Naive thymus-derived CD8-positive, alpha-beta T cell (primary cell): ENCODE measurements at places on chromosomes 3 and 15. TPM values are rescaled to one million over a fixed set of nuclear protein-coding genes. Genes with fewer than 3 reads are reported as not detected.
A peak's percentile ranks its signal among the peaks of the same experiment; 100 is the strongest.

- H3K27me3 ChIP-seq: no peaks in the 10 kb centered on the region
- peaks cover 27% of the 10 kb centered on the region for H3K4me1 ChIP-seq
- H3K36me3 ChIP-seq: no peaks in the 10 kb centered on the region
- peak overlapping the region; percentile 62 for H3K27ac ChIP-seq
These were observed 13.1 kb upstream of the USP3 start for GRCh38 chr15:63491116-63491827.

DNA sequence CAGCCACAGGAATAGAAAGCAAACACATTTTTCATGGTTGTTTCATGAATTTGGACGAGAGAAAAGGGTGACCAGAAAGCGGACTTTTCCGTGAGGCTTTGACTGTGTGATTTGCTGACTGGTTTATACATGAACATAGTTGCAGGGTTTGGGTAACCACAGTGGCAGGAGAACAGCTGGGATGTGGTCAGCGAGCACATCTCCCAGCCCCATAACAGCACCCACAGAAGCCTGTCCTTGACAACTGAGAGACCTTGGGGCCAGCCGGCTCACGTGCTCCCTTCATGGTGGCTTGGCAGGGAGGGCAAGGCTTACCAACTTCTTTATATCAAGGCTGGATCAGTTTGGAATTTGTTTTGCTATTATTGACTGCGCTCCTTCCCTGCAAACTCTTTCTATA, 13.2 kb upstream of the RGMA start:
- H3K27ac ChIP-seq: no peak overlapping the region
- H3K4me1 ChIP-seq: no peaks in the 10 kb centered on the region
- no peak for DNase-seq
- H3K4me3 ChIP-seq: no peak overlapping the region
- peaks cover 9% of the 10 kb centered on the region for H3K27me3 ChIP-seq
- H3K36me3 ChIP-seq: no peaks in the 10 kb centered on the region

DNA sequence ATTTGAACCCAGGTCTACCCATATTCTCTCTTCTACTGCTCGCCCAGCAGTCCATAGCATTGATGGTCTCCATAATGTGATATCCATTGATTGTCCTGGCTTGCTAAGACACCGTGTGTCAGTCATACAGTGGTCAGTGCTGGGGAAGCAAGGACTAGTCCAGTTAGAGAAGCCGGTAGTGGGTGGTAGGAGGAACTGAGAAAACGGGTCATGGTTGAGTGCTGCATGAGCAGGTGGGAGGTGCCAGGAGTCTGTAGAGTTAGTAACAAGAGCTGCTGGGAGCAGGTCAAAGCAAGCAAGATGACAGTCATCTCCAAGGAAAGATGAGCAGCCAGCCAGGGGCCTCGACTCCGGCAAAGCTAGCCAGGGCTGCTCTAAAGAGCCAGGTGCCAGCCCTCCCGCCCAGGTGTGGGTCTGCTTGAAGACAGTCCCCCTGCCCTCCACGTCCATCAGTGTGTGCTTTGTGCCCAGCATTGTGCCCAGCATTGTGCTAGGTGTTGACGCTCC, 29.5 kb upstream of the USP3 start:
- H3K27me3 ChIP-seq: no peaks in the 10 kb centered on the region
- H3K4me3 ChIP-seq: no peak overlapping the region
- H3K4me1 ChIP-seq: peaks cover 67% of the 10 kb centered on the region
- no peaks in the 10 kb centered on the region for H3K36me3 ChIP-seq
- DNase-seq: no peak

DNA sequence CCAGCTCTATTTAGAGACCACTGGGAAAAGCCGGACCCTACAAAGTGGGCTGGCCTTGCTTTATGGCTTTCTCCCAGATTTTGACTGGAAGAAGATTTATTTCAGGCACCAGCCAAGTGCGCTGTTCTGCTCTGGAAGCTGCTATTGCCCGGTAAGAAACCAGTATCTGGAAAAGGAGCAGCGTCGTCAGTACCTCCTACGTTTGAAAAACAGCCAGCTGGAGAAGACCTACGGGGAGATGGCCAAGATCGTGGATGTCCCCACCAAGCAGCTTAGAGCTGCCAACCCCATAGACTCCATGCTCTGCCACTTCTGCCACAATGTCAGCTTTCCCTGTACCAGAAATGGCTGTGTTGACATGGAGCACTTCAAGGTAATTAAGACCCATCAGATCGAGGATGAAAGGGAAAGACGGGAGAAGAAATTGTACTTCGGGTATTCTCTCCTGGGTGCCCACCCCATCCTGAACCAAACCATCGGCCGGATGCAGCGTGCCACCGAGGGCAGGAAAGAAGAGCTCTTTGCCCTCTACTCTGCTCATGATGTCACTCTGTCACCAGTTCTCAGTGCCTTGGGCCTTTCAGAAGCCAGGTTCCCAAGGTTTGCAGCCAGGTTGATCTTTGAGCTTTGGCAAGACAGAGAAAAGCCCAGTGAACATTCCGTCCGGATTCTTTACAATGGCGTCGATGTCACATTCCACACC, 60.9 kb downstream of the PXYLP1 start:
- DNase-seq: no peak
- H3K4me1 ChIP-seq: peaks cover 9% of the 10 kb centered on the region

DNA sequence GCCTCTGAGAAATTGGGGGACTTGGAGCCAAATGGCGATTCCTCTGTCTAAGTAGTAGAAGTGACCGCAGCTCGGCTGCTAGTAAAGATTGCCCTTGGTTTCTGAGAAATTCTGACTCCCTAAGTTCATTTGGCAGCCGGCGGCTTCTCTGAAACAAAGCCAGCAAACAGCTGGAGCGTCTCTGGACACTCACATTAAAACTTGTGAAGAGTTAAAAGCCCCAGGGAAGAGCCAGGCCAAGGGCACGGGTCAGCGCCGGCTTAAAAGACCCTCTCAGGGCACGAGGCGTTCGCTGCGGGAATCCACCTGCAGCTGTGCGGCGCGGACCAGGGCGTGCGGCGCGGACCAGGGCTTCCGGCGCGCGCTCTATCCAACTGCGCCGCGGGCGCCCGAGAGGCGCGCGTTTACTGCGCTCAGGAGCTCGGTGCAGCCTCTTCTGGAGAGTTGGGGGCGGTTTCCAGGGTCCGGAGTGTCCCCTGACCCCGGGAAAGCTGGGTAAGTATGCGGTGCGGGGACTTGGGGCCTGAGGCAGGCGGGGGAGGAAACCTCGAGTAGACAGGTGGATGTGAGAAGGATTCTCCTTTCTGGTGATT, at the start of gene COL6A5:
TSS of gene COL6A5 (plus strand) at position 186 of the 593 bp plus-strand sequence. CDS start 27,967 bp downstream, outside the sequence.
- H3K4me3 ChIP-seq: no peak within 1 kb of the TSS
- H3K4me1 ChIP-seq: no peaks in the 10 kb centered on the region
- peaks cover 22% of the 10 kb centered on the region for H3K27me3 ChIP-seq
- no peaks in the 10 kb centered on the region for H3K36me3 ChIP-seq

MEX3B gene
- total RNA-seq: 1.8 TPM

FHIT gene
- total RNA-seq: 11.7 TPM

VILL gene
- total RNA-seq: 41.0 TPM

ZDHHC19 gene
- not detected for total RNA-seq

- no peak overlapping the region for H3K4me3 ChIP-seq
- H3K36me3 ChIP-seq: peaks cover 81% of the 10 kb centered on the region
- peak overlapping the region; percentile 79 for H3K27ac ChIP-seq
- DNase-seq: no peak
These were observed 62.8 kb downstream of the NBEAL2 start for GRCh38 chr3:47042231-47042791.

- DNase-seq: no peak
- H3K4me3 ChIP-seq: peak overlapping the region; percentile 98
- peaks cover 86% of the 10 kb centered on the region for H3K4me1 ChIP-seq
- H3K27ac ChIP-seq: peak overlapping the region; percentile 91
- H3K36me3 ChIP-seq: peaks cover 38% of the 10 kb centered on the region
These were observed 2.3 kb downstream of the RASGRP1 start for GRCh38 chr15:38562278-38562677.

TMEM108 gene
- not detected for total RNA-seq

GOLGA8H gene
- total RNA-seq: not detected

GRCh38 chr15:90205886-90206285, 4.8 kb downstream of the SEMA4B start:
- DNase-seq: no peak
- no peak overlapping the region for H3K27ac ChIP-seq
- H3K27me3 ChIP-seq: no peaks in the 10 kb centered on the region
- H3K4me3 ChIP-seq: no peak overlapping the region
- H3K4me1 ChIP-seq: peaks cover 17% of the 10 kb centered on the region

DNA sequence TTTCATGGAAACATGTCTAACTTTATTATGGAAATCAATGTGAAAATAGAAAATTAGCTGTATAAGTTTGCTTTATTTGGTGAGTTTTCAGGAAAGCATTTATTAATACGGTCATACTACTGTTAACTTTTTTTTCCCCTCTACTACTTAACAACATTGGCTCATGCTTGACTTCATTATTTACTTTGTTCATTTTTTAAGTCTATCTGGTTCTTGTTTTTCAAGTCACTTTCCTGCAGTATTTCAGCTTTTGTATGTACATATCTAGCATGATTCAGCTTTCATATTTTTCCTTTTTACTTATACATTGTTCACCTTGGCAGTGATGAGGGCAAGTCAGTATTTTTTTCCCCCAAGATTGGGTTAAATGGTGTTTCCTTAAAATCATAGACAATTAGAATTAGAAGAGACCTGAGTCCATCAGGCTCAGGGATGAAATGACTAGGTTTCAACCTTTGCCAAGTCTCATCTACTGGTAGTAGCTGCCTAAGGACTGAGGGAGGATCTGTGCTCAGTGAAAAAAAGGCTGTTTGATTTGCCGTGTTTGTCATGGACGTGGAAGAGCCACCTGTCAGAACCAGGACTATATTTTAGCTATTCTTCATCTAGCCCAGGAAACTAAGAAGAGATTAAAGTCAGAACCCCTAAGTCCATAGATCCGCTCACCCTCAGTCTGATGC, 15.4 kb downstream of the TMOD3 start:
- no peak for DNase-seq
- no peaks in the 10 kb centered on the region for H3K36me3 ChIP-seq
- H3K4me3 ChIP-seq: no peak overlapping the region
- no peak overlapping the region for H3K27ac ChIP-seq
- peaks cover 86% of the 10 kb centered on the region for H3K4me1 ChIP-seq

DNA sequence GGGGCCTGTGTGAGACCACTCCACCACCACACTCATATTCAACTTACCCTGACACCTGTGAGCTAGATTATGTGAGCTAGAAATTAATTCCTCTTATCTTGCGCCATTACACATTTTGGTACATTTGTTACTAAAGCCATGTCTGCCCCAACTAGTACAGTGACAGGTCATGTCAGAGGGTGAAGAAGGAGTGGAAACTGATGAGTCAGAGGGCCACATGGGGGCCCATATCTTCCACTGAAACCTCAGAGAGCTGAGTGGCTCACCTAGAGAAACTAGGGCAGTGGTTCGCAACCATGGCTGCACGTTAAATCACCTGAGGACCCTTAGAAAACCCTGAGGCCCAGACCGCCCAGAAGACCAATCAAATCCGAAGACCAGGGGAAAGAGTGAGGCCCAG, 15.7 kb upstream of the MEF2A start:
- no peak overlapping the region for H3K27ac ChIP-seq
- no peak overlapping the region for H3K4me3 ChIP-seq
- no peaks in the 10 kb centered on the region for H3K4me1 ChIP-seq
- no peaks in the 10 kb centered on the region for H3K27me3 ChIP-seq
- H3K36me3 ChIP-seq: no peaks in the 10 kb centered on the region

DNA sequence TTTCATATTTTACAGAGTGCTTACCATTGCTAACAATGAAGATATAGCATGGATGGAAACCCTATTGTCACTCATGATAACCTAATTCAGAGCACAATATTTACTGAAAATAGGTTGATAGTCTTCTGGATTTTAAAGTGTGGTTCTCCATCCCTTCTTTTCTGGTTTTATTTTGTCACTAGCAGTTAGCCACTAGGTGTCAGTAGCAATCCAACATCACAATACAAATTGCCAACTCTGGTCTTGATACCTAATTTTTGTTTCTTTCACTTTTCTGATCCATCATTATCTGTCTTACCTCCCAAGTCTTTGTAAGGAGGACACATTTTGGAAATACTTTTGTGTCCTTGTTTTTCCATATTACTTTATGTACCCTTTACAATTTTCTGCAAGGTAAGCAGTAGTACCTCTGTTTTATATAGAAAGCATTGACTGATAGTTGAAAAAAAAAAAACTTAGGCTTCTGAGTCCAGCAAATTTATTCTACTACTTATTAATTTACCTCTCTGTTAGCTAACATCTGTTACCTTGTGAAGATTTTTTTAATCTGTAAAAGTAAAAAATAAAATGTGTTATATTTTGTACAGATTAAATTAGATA, 28.3 kb upstream of the CRYBG3 start:
- no peaks in the 10 kb centered on the region for H3K36me3 ChIP-seq
- no peak overlapping the region for H3K27ac ChIP-seq
- H3K27me3 ChIP-seq: no peaks in the 10 kb centered on the region
- no peak overlapping the region for H3K4me3 ChIP-seq
- no peaks in the 10 kb centered on the region for H3K4me1 ChIP-seq

- H3K27me3 ChIP-seq: no peaks in the 10 kb centered on the region
- no peaks in the 10 kb centered on the region for H3K36me3 ChIP-seq
- no peak overlapping the region for H3K27ac ChIP-seq
- no peak for DNase-seq
- H3K4me3 ChIP-seq: no peak overlapping the region
These were observed 985.7 kb downstream of the NSUN3 start for GRCh38 chr3:95048564-95048963.

SENP8 gene
- total RNA-seq: 2.2 TPM

DNA sequence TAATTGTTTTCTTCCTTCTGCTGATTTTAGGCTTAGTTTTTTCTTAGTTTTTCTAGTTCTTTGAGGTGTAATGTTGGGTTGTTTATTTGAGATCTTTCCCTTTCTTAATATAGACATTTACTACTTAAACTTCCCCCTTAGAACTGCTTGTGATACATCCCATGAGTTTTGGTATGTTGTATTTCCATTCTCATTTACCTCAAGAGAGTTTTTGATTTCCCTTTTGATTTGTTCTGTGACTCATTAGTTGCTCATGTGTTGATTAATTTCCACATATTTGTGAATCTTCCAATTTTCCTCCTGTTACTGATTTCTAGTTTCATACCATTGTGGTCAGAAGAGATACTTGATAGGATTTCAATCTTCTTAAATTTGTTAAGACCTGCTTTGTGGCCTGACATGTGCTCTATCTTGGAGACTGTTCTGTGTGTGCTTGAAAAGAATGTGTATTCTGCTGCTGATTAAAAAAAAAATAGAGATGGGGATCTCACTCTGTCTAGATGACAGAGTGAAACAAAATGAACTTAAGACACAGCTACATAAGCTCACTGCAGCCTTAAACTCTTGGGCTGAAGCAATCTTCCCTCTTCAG, 22.3 kb downstream of the GRM2 start:
- H3K27me3 ChIP-seq: no peaks in the 10 kb centered on the region
- H3K4me1 ChIP-seq: peaks cover 1% of the 10 kb centered on the region
- H3K36me3 ChIP-seq: no peaks in the 10 kb centered on the region
- H3K4me3 ChIP-seq: no peak overlapping the region
- DNase-seq: no peak

- no peak for DNase-seq
- peaks cover 2% of the 10 kb centered on the region for H3K27me3 ChIP-seq
- H3K4me3 ChIP-seq: no peak overlapping the region
- no peak overlapping the region for H3K27ac ChIP-seq
- no peaks in the 10 kb centered on the region for H3K36me3 ChIP-seq
These were observed 302.7 kb downstream of the IL5RA start for GRCh38 chr3:2807514-2807913.

FBXL2 gene
- total RNA-seq: not detected

CPNE9 gene
- total RNA-seq: not detected
